AG08395 (cell line): ENCODE measurements at places on chromosomes 6 and 20.

- no peak for DNase-seq
Observed at GRCh38 chr6:84773133-84773430, 8.7 kb upstream of the TBX18 start.

GRCh38 chr20:59948212-59948611, 8.0 kb downstream of the FAM217B start:
- DNase-seq = no peak

- DNase-seq = peak; percentile 70
Observed at GRCh38 chr6:34056305-34057108, 89.4 kb downstream of the GRM4 start.

DNA sequence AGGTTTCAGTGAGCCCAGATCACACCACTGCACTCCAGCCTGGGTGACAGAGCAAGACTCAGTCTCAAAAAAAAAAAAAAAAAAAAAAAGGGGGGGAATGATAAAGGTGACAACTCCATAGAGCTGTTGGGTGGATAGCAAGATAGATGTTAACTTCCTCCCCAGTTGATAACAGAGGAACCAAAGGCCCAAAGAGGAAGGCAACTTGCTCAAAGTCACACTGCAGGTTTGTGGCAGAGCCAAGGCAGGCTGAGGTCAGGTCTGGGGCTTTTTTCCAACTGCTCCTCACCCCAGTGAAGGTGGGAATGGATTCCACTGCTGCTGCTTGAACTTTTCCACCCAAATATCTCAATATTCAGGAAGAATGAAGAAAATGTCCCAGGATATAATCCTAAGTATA, 26.7 kb downstream of the HCK start:
- no peak for DNase-seq

DNA sequence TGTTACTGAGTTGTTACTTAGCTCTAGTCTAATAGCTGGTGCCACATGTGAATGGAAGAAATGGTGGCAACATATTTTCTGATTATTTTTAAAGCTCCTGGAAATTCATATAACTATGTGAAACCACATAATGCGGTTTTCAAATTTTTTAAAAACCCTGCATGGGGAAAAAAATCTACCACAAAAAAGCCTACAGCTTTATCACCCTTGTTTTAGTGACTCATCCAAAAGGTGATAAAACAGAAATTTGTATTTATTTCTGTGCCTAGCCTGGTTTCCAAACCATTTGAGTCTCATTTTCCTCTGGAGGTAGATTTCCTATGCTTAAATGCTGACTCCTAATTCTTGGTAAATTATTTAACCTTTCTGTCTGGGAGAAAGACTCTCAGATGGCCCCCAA, 5.4 kb upstream of the FBXO30 start:
- no peak for DNase-seq

GRCh38 chr6:140541288-140541687, 1166.8 kb upstream of the CITED2 start:
- DNase-seq = no peak

DNA sequence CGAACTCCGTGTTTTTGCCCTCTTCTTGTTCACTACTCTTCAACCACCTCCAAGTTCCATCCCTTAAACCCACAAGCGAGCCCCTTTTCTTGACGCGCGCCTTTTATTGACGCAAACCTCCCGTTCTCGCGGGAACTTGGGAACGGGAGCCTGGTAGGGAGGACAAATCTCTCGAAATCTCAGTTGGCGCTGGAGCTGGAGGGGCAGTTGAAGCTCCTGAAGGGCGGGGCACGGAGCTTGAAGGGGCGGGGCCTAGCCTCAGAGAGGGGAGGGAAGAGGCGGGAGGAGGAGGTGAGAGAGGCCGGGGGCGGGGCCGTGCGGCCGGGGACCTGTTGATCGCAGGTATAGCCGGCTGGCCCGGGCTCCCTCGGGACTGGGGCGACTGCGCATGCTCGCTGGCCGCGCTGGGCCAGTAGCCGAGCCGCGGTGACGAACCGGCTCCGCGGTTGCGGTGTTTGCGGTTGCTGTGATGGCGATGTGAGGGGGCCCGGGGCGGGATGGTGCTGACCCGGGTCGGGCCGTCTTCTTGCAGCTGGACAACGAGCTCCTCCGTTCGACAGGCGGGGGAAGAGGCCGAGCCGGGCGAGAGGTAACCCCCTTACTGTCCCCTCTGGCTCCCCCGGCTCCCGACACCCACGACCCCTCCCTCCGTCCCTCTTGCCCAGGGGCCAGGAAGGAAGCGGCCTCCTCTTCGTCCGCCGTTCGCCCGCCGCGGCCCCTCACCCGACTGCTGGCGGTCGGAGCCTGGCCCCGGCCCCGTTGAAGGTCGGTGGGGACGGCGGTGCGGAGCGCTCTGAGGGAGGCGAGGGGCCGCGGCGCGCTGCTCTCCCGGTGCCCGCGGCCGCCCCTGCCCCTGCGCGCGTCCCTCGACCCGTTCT, at the start of gene FAM135A:
Gene FAM135A (plus strand): TSS at position 395 of the 878 bp plus-strand sequence. CDS start 14,835 bp downstream, outside the sequence.
- DNase-seq = peak; percentile 97

GRCh38 chr6:96926425-96926824, 1.9 kb downstream of the KLHL32 start:
- no peak for DNase-seq

DNA sequence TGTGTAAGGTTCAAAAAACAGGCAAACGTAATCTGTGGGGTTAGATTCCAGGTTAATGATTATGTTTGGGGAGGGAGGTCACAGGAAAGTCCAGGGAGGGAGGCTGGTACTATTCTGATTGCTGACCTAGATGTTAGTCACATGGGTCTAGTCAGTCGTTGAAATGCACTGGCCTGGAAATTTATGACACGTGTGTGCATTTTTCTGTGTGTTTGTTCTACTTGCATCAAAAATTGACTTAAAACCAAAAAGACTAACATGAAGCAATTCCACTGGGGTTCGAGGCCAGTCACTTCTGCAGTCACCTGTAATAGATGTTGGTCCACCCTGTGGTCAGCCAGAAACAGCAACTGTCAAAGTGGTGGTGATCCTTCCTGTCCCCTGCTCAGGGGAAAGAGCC, 104.2 kb upstream of the MLN start:
- peak; percentile 62 for DNase-seq

- DNase-seq = peak; percentile 87
Observed at GRCh38 chr20:62258499-62259293, 20.4 kb downstream of the OSBPL2 start.

DNA sequence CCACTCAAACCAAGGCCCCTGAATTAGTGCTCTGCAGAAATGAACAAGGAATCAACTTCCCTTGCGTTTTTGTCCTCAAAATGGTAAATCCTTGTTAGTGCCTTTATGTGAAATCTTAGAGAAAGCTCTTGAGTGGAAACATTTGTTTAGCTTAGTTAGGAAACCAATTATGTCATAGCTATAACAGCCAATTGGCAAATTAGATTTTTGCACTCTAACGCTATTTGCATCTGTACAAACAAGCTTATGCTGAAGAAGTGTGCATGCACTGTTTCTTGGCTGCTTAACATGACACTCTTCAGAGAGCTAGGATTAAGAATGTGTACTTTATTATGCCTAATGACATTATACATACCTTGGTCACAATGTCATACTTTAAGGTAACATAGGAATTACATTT, 622.6 kb upstream of the SLC35B3 start:
- DNase-seq = no peak

DNA sequence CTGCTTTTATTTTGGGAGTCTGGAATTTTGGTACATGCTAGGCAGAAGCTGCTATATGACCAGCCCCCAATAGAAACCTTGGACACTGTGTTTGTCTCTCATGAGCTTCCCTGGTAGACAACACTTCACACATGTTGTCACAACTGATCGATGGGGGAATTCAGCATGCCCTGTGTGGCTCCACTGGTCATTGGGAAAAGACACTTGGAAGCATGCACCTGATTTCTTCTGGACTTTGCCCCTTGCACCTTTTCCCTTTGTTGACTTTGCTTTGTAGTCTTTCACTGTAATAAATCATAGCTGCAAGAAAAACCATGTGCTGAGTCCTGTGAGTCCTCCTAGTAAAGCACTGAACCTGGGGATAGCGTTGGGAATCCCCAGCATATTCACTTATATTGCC, 7.9 kb upstream of the WFDC10A start:
- no peak for DNase-seq

DNA sequence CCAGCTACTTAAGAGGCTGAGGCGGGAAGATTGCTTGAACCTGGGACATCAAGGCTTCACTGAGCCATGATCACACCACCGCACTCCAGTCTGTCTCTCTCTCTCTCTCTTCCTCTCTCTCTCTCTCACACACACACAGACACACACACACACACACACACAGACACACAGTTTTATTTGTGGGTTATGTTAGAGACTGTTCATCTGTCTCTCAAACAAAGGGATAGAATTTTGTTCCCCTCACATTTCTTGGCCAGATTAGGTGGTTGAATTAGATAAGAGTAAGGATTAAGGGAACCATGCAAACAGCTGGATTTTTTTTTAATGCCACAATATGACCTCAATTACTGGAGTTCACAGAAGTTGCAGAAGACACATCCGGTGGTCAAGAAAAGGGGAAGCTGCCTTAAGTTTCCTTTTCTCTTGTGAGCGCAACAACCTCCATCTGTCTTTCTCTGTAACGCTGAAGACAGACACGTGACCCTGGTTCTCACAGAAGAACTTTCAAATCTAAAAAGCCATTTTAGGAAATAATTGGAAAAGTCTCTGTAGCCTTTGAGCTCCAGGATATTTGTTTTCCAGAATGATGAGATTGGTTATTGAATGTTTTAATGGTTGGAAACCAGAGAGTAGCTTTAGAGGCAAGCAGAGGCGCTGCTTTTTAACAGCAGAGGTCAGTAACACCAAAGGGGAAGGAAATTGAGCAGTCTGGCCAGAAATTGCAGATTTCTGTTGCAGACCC, 32.9 kb upstream of the LGSN start:
- peak; percentile 10 for DNase-seq

DNA sequence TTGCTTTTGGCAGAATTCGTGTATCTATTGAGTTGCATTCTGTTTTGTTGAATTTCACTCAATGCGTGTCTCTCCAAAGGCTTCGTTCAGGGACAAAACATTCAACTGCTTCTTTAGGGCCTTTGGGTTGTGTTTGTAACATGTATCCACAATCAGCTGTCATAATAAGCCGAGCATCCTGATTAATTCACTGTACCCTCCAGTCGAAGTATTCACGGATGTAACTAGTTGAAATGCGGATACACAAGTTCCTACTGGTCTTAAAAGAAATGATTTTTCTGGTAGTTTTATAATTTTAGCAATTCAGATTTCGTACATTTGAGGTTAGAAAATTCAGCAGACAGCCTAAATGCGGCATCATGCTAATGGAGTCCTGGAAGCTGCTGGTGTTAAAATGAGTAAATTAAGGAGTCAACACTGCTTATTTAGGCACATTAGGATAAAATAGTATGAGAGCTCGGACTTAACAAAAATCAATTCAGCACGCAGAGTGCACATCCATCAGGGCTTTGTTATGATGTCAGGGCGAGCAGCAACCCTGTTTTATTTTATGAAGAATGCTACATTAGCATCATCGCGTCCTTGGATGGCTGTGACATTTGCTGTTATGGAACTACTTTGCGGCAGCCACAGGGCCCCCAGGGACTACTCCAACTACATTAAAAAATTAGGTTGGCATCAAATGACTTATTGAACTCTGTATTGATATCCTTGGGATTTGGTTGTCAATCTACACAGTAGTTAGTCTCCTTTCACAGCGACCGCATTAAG, 489.3 kb upstream of the FLRT3 start:
- DNase-seq = no peak

- peak; percentile 35 for DNase-seq
Observed at GRCh38 chr6:18515767-18516166, 128.6 kb downstream of the RNF144B start.

- DNase-seq = no peak
Observed at GRCh38 chr6:144401736-144402733, 116.9 kb downstream of the UTRN start.

- DNase-seq = no peak
Observed at GRCh38 chr20:24032400-24032898, 43.9 kb upstream of the GGTLC1 start.

DNA sequence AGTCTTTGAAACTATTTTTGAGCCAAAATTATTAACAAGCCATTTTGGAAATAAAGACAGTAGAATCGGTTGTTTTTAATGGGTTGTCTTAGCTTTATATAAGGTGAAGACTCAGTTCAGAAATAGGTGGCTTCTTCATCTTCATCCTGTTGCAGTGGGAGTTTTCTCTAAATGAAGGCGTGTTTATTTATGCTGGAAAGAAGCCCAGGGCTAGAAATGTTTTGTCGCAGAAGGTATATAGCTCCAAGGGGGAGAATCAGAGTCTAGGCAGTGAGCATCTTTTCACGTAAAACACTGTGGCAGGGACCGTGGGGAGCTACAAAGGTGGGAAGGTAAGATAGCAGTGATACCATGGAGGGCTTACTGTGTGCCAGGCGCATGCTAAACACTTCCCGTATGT, 34.3 kb downstream of the FARS2 start:
- no peak for DNase-seq

DNA sequence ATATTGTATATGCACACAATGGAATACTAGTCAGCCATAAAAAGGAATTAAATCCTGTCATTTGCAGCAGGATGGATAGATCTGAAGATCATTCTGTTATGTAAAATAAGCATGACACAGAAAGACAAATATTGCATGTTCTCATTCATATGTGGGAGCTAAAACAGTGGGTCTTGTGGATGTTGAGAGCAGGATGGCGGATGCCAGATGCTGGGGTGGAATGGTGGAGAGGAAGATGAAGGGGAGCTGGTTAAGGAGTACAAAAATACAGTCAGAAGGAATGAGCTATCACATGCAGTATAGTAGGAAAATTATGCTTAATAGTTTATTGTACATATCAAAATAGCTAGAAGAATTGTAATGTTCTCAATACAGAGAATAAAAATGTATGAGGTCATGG, 41.8 kb downstream of the THBS2 start:
- DNase-seq = no peak

GRCh38 chr20:41344938-41345728, 4.5 kb downstream of the LPIN3 start:
- no peak for DNase-seq

DNA sequence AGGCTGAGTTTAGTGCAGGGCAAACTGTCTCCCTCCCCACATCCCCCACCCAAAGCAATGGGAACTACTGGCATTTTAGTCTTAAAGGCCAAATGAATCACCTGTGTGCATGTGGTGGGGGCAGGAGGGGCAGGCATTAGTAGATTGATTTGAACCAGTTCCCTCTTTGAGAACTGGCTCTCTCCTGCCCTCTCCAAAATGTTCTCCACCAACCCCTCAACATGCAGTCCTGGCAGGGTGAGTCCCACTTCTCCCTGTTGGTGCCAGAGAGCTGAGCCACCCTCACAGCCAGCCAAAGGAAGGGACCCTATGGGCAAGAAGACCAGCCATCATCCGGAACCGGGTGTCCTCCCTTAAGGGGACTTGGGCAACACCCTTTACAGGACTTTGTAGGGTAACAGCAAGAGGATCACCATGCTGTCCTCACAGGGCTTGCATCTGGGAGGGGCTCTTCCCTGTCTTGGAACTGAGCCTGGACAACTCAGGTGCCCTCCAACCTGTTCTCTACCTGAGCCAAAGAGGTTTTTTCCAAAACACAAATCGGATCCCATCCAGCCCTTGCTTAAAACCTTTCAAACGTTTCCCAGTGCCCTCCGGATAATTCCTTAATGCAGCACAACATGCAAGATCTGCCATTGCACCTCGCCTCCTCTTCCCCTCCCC, 80.6 kb downstream of the MRPL14 start:
- no peak for DNase-seq
